Caki2 (cell line): ENCODE measurements at places on chromosomes 7 and 10. TPM values are rescaled to one million over a fixed set of nuclear protein-coding genes. Genes with fewer than 3 reads are reported as not detected.

The CLCN1 gene
- not detected in 2 replicates for total RNA-seq

The IGFBP3 gene
- 354 and 370 TPM in 2 replicates for total RNA-seq

The ZPBP gene
- total RNA-seq, result not detected in 2 replicates

The UPK3B gene
- total RNA-seq, result 0.64 and 2.5 TPM in 2 replicates
